ENCODE measurements at places on chromosomes 3 and 15. TPM values are rescaled to one million over a fixed set of nuclear protein-coding genes. Genes with fewer than 3 reads are reported as not detected.

NCK1 gene
- total RNA-seq = 45.7 TPM

UROC1 gene
- total RNA-seq = not detected

RHCG gene
- 1,938 TPM for total RNA-seq

CYP1A2 gene
- total RNA-seq = not detected

IMPG2 gene
- total RNA-seq = 0.25 TPM

ALPK3 gene
- total RNA-seq = 2.5 TPM

CPNE9 gene
- total RNA-seq = not detected

SLC28A2 gene
- not detected for total RNA-seq

SMCO1 gene
- total RNA-seq = not detected

RTP1 gene
- total RNA-seq = not detected

HAPLN3 gene
- 16.9 TPM for total RNA-seq

GPR160 gene
- total RNA-seq = 1.2 TPM

ARPP21 gene
- total RNA-seq = not detected

RPL14 gene
- total RNA-seq = 500 TPM

- DNase-seq = peak; percentile 77
Measured at GRCh38 chr15:71093054-71094024, 21.9 kb upstream of the THSD4 start.

GRCh38 chr15:60026555-60026954 is 22.4 kb downstream of the FOXB1 start:
- DNase-seq = no peak

- no peak for DNase-seq
Measured at GRCh38 chr15:70707686-70708300, 55.6 kb downstream of the UACA start.

- no peak for DNase-seq
Measured at GRCh38 chr15:70664494-70664893, 98.9 kb downstream of the UACA start.

GRCh38 chr3:46857485-46858341 is 5.5 kb downstream of the MYL3 start:
- DNase-seq = no peak

DNA sequence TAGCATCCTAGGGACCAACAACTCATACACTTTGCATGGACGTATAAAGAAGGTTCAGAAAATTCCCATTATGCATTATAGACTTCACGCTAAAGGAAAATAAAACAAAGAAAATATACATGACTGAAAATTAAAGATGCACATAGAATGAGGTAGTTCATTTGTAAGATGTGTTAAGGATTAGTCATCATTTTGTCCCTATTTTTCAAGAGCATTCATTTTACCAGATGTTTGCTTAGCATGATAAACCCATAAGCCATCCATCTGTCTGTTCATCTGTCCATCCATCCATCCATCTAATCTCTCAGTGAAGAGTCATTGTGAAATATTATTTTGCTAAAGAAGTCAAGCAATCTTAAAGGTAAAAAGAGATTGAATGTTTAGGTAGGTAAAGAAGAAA is 80.3 kb downstream of the TFG start:
- no peak for DNase-seq

DNA sequence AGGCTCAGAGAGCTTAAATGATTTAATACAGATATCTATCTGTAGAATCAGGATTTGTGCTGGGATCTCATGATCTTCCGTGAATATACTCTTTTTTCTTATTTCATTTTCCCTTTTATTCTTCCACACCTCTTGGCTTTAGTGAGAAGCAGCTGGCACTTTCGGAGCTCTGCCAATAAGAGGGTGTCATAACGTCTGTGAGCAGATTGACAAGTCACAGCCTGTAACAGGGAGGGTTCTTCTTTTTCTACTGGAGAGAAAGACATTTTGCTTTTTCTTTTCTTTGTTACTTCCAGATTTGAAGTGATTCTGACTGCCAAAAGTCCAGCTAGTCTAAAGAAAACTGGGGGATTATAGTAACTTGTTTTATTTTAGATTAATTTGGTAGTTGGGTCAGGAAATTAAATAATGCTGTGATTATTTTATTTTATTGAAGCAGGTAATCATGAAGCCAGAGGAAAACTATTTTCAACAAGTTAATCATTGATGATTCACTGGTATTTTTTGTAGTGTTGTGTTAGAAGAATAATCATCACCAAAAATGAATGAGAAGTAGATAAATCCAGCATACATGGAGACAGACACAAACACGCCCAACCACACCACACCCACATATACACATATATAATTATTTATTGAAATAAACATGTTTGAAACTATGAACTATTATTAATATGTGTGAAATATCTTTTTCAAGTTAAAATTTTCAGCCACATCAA is 69.8 kb downstream of the TNFAIP8L3 start:
- no peak for DNase-seq

DNA sequence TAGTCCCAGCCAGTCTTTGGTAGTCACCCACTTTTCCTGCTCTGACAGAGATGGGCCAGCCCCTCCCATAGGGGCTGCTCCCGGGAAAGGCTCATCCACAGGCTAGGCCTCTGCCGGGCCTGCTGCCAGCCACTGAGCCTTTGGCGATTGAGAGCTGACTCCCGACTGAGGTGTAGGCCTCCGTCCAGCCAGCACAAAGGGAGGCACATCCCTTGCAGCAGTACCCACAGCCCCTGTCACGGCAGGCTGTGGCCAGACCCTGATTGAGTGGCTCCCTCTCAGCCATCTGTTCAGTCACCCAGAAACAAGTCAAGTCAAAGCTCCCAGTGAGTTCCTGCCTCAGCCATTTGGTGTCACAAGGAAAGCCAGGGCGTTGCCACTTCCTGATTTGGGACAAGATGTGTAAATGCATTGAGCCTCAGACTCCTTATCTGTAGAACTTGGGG is 6.2 kb upstream of the PAK6 start:
- no peak for DNase-seq

GRCh38 chr3:65922441-65922840 is 116.3 kb downstream of the MAGI1 start:
- no peak for DNase-seq

DNA sequence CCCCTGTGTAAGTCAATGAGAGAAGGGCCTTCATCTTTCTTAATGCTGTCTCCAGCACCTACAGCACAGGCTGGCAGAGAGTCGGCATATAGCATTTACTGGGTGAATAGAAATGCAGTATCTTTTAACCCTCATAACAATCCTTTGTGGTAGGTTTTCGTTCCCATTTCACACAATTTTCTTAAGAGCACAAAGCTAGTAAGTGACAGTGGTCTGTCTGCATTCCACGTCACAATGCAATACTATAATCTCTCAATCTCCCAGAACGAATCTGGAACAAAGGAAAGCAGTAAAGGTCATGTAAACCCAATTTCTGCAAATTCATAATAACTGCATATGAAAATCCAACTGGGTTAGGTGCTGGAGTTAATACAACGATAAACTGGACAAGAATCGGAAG is 1.4 kb upstream of the ZFAND6 start:
- no peak for DNase-seq

- DNase-seq = no peak
Measured at GRCh38 chr3:171347301-171348039, 112.7 kb downstream of the TNIK start.

- no peak for DNase-seq
Measured at GRCh38 chr15:39585871-39586301, 5.0 kb downstream of the THBS1 start.

- no peak for DNase-seq
Measured at GRCh38 chr15:65576664-65577063, 34.3 kb downstream of the INTS14 start.

DNA sequence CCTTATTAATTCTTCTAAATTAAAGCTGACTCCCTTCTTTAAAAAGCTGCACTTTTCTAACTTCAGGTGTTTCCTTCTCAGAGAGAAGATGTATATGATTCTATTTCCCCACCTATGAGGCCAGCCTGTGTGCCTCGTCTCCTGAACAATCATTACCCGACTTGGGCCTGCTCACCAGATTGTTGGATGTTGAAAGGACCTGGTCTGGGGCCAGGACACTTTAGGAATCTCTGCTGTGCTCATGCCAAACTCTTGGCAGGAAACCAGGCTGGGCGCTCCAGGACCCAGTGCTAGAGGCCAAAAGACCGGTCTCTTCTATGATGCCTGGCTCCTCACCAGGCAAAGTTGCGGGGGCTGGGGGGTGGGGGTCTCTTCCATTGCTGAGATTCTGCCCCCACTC is 16.9 kb upstream of the LRRC31 start:
- DNase-seq = no peak

DNA sequence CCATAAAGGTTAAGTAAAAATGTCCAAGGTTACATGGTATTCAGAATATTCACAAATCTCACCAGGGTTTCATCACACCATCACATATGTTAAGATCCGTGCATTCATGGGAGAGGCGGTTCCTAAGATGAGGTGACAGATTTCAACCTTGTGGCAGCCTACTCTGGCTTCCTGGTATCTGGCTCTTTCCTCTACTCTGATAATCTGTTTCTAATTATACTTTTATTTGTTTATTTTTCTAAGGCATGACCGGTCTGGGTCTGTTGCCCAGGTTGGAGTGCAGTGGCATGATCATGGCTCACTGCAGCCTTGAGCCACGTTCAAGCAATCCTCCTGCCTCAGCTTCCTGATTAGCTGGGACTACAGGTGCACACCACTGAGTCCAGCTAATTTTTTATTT is 34.4 kb downstream of the RAF1 start:
- no peak for DNase-seq

DNA sequence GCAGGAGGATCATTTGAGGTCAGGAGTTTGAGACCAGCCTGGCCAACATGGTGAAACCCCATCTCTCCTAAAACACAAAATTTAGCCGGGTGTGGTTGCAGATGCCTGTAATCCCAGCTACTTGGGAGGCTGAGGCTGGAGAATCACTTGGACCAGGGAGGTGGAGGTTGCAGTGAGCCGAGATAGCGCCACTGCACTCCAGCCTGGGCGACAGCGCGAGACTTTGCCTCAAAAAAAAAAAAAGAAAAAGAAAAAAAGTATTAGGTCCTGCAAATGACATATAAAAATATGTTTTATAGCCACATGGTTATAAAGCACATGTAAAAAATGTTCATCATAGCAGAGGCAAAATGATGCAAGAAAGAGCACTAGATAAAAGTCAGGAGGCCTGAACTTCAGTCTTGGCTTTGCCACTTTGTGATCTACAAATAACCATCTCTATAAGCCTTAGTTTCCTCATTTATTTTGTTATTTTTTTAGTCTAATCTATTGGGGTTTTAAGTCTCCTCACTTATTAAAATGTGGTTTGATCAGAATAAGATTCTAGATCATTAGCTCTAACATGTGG is 4.9 kb downstream of the SLC12A6 start:
- no peak for DNase-seq

DNA sequence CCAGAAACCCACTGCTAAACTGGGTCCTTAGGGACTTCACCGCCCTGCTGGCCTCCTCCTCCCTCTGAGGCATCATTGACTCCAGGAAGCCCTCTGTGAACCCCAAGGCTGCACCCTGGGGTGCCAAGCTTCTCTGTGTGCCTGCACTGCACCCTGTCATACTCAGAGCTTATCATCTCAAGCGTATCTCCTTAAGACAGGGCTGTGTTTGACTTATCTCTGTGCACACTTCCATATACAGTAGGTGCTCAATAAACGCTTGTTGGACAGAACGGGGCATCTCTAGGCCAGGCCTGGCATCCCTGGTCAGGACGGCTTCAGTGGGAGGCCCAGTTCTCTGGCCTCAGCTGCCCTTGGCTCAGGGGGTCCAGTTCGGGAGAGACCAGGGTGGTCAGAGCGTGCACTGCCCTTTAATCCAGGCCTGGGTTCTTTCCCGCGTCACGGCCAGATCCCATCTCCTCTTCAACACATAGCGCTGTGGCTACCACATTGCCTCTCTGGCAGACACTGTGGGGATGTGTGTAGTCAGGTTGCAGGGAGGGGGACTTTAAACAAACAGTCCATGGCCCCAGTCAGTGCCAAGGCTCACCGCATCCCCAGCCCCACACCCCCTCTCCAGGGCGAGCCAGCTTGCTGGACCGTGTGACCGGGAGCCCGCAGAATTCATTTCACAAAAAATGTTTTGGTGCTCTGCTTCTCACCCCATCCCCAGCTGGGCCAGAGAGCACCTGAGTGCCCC is 33.4 kb downstream of the MAGEF1 start:
- no peak for DNase-seq

GRCh38 chr3:18683900-18684299 is 258.8 kb upstream of the SATB1 start:
- no peak for DNase-seq

DNA sequence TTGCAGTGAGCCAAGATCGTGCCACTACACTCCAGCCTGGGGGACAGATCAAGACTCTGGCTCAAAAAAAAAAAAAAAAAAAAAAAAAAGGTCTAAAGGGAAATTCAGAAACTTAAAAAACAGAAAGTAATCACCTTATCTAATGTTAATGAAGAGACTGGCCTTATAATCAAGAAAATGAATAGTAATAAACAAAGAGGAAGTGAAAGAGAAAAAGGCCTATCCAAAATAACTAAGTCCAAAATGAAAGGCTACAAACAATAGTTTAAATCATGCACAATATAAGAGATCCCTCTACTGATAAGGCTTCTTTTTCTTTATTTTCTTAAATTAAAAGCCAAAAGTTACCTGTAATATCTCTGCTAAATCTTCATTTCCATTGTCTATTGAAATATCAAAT is 37.1 kb upstream of the HDC start:
- no peak for DNase-seq

- no peak for DNase-seq
Measured at GRCh38 chr3:191397771-191398170, 63.2 kb upstream of the PYDC2 start.

DNA sequence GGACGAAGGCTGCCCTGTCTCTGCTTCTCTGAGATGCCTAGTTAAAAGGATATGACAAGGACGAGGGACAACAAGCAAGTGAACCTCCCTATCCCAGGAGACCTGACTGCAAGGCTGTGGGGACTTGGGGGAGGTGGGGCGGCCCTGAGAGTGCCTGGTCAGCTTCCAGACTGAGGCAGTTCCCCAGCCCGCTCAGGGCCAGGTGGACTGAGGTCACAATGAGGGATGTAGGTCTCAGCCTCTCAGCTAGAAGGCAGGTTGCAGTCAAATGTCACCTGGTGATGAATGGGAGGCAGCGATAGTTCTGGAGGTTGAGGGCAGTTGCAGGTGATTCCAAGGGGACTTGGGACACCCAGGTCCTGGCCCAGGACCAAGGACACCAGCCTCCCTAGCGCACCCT is 30.6 kb downstream of the TKT start:
- no peak for DNase-seq

DNA sequence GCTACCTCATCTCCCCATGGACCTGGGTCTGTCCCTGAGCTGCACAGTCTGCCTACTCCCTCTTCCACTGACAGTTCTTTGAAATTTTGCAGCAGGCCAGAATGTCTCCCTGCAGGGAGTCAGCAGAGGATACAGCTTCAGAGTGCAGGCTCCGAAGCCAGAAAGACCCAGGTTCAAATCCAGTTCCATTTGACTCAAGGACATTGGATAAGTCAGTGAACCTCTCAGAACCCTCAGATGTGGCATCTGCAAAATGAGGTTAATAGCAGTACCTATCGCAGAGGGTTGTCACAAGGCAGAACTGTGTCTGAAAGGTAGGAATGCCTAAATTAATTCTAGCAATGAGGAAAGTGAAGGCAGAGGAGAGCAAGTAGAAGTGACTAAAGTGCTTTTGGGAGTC is 244.4 kb upstream of the TRIM42 start:
- DNase-seq = peak; percentile 77

DNA sequence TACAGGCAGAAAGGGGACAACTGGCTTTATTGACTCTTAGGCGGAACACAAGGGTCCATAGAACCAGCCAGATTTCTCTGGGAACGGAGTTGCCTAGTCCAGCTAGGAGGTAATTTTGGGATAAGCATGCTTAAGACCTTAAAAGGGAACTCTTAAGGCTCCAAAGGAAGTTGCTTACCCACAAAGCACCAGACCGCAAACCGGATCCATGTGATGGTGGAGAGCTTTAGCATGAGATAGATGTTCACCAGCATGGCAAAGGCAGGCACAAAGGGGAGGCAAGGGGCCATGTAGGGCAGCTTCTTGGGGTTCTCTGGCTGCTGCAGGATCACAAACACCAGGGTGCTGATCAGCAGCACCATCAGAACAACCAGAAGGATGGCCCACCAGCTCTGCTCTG is 61.4 kb downstream of the CLDN11 start:
- DNase-seq = no peak

Measured in vagina (tissue), 2 donors.